ENCODE measurements at places on chromosomes 6 and 20.

DNA sequence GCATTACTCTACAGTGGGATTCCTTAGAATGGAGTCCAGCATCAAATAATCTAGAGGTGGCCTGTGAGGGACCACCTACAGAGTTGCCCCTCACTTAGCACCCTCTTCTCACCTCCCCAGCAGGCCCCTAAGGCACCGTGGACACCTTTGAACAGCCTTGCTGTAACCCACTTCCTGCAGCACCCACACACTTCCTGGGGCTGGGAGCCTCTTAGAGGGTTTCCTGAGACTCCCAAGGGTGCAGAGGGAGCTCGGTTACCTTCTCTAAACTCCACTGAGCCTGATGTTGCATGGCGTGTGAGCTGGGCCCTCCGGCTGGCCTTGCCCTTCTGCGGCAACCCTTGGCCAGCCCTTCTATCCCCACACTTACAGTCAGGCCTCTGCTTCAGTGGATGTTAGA lies 7.3 kb upstream of the SIRPG start:
- DNase-seq, result peak; percentile 46

GRCh38 chr20:823574-823902 lies 10.0 kb upstream of the FAM110A start:
- no peak for DNase-seq

GRCh38 chr6:120407696-120408095 lies 926.6 kb downstream of the TBC1D32 start:
- DNase-seq, result no peak

DNA sequence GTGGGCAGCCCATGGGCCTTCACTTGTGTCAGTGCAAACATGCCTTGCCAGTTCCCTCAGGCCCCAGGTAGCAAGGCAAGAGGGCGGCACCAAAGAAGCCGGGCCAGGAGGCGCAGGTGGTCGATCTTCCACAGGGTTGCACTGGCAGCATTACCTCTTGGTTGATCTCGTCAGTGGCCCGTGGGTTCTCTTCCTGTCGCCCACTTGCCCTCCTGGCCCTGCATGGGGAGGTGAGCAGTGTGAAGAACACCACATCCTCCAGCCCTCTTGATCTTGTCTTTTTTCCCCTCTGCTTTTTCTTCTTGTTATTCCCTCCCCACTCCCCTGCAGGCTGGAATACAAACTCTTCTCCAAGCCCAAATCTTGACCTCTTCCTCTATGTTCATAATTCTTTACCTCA lies 3.0 kb upstream of the CST11 start:
- DNase-seq, result no peak

- DNase-seq, result no peak
Observed at GRCh38 chr6:112189494-112189893, 64.9 kb downstream of the LAMA4 start.

- DNase-seq, result no peak
Observed at GRCh38 chr20:26276554-26277210, 580.0 kb upstream of the ZNF337 start.

- DNase-seq, result no peak
Observed at GRCh38 chr6:82381278-82381677, 17.7 kb downstream of the TPBG start.

DNA sequence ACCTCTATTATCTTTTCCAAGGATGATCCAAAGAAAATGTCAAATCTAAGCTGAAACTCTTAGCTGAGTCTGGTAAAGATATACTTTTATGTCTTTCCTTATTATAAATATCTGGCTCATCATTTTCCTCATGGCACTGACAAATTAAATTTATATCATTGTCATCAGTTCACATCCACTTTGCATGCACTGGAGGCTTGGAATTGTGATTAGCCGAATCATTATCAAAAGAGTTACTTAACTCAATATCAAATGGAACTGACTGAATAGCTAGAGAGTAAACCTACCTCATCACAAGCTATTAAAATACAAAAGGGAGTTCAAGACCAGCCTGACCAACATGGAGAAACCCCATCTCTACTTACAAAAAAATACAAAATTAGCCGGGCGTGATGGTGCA lies 713.9 kb upstream of the MARCKS start:
- DNase-seq, result no peak

GRCh38 chr20:63957690-63958441 lies 1.6 kb upstream of the UCKL1 start:
- peak; percentile 49 for DNase-seq

GRCh38 chr20:19813846-19814640 lies 56.0 kb downstream of the RIN2 start:
- no peak for DNase-seq

- DNase-seq, result no peak
Observed at GRCh38 chr6:23754197-23754596, 371.8 kb upstream of the NRSN1 start.
